ENCODE measurements at places on chromosomes 11 and 22.
A peak's percentile ranks its signal among the peaks of the same experiment; 100 is the strongest.

DNA sequence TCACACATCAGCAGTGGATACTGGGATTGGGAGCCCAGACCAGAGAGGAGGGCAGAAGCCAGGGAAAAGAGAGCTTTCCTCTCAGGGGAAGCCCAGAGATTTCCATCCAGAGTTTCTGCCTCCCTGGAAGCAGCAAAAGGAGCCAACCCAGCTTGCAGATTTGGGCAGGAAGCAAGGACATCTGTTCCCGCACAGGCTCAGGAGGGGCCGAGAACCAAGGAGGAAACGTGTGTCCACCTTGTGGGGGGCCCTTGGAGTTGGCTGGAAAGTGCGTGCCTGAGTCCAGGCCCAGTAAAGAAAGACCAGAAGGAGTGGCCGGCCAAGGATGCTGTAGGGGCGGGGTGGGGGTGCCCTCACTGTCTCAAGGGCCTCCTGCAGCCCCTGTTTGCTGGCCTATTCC lies 6.0 kb upstream of the NPTXR start:
- DNase-seq: no peak

GRCh38 chr22:40594346-40594745 lies 42.2 kb downstream of the MRTFA start:
- DNase-seq: no peak

- DNase-seq: no peak
Measured at GRCh38 chr11:125177543-125177942, 13.0 kb downstream of the PKNOX2 start.

DNA sequence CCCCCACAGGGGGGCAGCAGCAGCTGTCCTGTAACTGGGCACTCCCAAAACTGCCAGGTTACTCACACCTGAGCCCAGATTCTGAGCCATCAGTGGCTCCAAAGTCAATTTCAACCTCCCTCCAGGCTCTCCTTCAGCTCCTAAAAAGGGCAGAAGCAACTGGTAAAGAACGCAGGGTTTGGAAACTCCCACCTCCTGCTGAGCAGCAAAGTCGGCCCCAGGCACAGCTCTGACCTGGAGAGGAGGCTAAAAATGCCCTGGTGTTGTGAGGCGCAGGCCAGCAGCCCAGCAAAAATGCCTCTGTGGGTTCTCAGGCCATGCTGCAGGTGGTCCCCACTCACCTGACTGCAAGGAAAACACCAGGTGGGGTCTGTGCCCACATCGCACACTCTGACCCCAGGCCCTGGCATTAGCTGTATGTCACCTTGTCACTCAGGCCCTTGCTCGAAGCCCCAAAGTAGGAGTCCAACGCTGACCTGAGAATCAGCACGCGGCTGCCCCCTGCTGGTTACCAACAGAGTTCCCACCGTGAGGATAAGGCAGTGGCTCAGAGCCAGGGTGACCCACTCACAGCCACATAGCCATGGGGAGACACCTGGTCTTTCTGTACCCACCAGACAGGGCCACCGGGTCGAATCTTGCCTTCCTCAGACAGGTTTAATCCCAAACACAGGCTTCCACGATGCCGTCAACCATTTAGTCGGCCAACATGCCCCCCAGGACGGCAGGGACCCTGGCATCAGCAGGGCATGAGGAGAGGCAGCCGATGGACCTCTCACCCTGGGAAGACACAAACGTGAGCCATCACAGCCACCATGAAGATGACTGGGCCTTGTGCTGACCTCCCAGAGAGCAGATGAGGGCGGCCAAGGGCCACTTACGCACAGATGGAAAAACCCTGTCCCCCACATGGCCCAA lies 11.1 kb downstream of the POLR3H start:
- DNase-seq: peak; percentile 77

DNA sequence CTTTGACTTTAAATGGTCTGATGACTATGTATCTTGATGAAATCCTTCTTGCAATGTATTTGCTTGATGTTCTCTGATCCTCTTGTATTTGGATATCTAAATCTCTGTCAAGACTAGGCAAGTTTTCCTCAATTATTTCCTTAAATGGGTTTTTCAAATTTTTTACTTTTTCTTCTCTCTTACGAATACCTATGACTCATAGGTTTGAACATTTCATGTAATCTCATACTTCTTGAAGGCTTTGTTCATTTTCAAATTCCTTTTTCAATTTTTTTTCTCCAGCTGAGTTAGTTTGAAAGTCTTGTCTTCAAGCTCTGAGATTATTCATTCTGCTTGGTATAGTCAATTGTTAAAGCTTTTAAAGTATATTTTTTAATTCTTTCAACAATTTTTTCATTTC lies 13.1 kb downstream of the OR10W1 start:
- DNase-seq: peak; percentile 24

All from GM23248 (cell line).